ENCODE measurements at places on chromosomes 5 and 9. TPM values are rescaled to one million over a fixed set of nuclear protein-coding genes. Genes with fewer than 3 reads are reported as not detected.

The TNFSF15 gene
- total RNA-seq = 0.50 TPM

The PRUNE2 gene
- 0.53 TPM for total RNA-seq

The ECSCR gene
- 0.83 TPM for total RNA-seq

The SIT1 gene
- 76.5 TPM for total RNA-seq

GRCh38 chr5:35832762-35833161 is 23.9 kb upstream of the IL7R start:
- no peak for DNase-seq

- DNase-seq = no peak
These were observed 72.0 kb upstream of the RAI14 start for GRCh38 chr5:34584165-34584564.

DNA sequence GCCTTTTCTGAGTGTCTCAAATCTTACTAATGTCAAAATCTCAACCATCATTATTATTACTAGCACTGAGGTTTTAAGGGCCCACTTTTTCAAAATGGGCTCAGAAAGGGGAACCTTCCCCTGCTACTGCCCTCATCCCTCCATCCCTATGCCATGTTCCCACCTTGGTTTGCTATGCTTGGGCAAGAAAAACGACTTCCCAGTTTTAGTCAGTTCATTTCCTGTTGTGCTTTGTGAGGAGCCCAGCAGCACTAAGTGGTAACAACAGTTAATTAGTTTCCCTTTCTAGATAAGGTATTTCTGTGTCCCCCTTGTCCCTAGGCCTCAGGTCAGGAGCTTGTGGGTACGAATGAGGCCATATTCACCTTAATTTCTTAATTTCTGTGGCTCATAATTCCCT is 595.2 kb downstream of the RAB3C start:
- no peak for DNase-seq

DNA sequence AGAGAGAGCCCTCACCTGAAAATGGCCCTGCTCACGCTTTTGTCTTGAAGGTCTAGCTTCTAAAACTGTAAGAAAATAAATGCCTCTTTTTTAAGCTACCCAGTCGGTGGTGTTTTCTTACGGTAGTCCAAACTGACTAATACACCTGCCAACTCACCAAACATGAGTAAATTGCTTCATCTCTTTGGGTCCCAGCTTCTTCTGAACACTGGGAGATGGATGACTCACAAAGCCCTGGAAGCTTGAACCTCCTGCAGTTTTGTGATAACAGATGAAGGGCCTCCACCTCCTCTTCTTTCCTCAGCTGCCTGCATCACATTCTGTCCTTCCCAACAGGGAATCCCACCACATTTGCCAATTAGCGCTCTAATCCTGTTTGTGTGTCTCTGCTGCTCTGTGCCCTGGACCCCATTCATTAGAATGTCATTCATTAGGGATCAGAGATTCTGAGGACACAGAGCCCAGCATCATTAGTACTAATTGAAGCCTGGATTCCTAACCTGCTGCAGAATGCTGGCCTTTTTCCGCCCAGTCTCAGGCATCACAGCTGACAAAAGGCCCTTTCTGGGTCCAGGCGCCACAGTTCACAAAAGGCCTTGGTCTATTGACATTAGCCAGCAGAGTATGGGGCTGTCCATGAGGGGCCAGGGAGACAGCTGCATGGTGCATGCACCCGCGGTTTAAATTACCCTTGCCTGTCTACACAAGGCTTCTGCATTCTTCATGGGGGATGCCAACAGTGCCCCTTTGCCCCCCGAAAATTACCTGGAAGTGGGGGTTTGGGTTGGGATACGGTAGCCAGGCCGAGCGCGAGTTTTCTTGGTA is 349.3 kb downstream of the SEMA5A start:
- DNase-seq = no peak

GRCh38 chr5:83590966-83591365 is 119.4 kb downstream of the VCAN start:
- no peak for DNase-seq

GRCh38 chr5:14699807-14700400 is 35.4 kb downstream of the OTULIN start:
- no peak for DNase-seq

DNA sequence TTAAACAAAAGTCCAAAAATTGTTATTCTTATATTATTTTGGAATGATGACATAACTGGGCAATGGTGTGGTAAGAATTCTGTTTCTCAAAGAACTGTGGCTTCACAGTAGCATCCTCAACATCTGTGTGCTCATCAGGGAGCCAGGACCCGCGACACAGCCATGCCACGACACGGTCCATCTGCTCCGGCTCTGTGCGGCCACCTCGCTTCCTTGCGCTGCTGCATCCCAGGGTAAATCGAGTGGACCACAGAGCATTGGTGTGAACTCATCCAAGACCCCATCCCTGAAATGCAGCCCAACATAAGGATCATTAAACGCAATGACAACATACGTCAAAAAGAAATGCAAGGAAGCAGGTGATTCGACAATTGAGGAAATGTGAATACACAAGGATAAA is 15.3 kb downstream of the WHRN start:
- no peak for DNase-seq

DNA sequence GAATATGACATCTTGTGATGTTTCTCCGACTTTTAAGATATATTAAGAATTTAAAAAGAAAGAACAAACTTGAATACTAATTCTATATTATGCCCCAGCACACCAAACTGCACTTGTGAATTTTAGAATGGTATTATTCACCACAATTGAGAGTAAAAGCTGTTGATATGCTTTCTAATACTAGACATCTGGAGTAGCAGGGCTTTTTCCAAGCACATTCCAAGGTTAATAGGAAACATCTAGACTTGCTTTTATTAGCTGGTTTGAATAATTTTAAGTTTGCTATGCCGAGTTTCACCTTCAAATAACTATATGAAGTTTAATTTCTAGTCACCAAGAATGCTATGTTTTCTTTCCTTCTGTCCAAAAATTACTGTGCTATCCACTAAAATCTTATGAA is 13.5 kb downstream of the NREP start:
- no peak for DNase-seq

DNA sequence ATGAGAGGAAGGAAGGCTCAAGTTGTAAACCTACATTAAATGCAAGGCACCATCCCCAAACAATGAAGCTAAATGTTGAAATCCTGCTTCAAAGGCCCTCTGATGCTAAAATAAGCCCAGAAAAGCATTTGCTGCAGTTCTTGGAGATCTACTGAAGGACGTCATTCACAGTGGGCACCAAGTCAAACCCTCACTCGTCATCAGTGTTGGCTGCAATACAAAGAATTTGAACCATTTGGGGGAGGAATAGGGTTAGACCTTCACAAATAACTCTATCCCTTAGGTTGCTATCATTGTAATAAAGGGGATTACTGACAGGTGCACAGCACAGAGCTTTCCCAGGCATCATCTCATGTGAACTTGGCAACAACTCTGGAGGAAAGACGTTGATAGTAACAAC is 9.3 kb upstream of the MEGF9 start:
- DNase-seq = no peak

DNA sequence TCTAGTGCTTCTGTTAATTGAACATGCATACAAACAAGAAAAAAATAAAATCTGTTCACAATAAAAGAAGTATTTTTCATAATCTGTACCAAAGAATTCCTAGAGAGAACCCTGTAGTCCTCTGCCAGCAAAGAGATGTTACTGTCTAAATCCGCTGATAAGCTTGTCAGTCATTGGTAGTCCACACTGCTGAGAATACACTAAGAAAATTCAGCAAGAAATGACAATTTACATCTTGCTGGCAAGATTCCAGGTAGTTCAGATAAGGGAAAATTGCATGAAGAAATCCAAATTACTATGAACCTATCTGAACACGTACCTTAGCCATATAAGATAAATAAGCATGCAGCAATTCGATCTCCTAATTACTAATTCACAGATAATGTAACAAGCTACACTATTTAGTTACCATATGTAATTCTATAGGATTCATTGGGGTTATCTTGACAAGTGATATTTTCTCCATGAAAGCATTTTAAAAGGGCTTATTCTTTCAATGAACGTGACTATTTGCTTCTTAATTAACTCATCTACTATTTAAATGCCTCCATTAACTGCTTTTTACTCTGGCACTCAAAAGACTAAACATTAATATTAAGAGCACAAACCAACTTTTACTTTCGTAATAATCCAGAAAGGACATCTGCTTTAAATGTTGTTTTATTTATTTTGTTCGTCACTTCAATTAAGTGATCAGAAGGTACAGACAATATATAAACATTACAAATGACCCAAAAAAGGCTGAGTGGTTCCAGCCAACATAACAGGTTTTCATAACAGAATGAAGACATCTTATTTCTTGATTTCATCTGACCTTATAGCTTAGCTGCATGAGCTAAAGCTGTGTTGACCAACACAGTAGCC is 9.7 kb downstream of the MPDZ start:
- DNase-seq = no peak

Data from activated CD4-positive, alpha-beta T cell treated with anti-CD3 and anti-CD28 coated beads for 36 hours (primary cell).